ENCODE measurements at places on chromosomes 2 and 18. TPM values are rescaled to one million over a fixed set of nuclear protein-coding genes. Genes with fewer than 3 reads are reported as not detected.

CNDP2 gene
- 163 TPM for total RNA-seq

DNA sequence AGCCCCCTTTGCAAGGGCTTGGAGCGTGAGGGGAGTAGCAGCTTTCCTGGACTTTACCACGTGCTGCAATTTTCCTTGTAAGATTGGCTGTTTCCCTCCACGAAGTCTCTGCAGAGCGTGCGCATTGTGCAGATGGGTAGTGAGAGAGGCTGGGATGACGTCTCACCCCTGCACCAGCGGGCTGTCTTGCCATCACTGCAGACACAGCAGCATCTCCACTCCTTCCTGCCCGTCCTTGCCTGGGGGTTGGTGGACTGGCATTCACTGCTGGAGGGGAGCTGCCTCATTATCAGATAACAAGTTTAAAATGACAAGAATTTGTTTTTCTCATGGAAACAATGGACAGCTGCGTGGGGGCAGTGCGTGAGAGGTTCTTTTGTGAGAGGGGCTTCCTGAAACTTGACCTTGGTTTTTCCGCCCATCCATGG lies 45.3 kb upstream of the HS6ST1 start:
- no peaks in the 10 kb centered on the region for H3K4me1 ChIP-seq
- H3K27ac ChIP-seq: no peak overlapping the region
- H3K27me3 ChIP-seq: no peaks in the 10 kb centered on the region
- DNase-seq: no peak

FHL2 gene
- 3.6 TPM for total RNA-seq

SH3RF3 gene
- 0.17 TPM for total RNA-seq

AQP12A gene
- total RNA-seq: not detected

VWC2L gene
- not detected for total RNA-seq
